Immature natural killer cell (primary cell): ENCODE measurements at places on chromosomes 12 and 14. TPM values are rescaled to one million over a fixed set of nuclear protein-coding genes. Genes with fewer than 3 reads are reported as not detected.

GRCh38 chr14:22096514-22096895 lies 422.9 kb upstream of the OR4E1 start:
- no peak for DNase-seq

- DNase-seq, result no peak
These were observed 159.6 kb downstream of the KCNA5 start for GRCh38 chr12:5203274-5203673.

DNA sequence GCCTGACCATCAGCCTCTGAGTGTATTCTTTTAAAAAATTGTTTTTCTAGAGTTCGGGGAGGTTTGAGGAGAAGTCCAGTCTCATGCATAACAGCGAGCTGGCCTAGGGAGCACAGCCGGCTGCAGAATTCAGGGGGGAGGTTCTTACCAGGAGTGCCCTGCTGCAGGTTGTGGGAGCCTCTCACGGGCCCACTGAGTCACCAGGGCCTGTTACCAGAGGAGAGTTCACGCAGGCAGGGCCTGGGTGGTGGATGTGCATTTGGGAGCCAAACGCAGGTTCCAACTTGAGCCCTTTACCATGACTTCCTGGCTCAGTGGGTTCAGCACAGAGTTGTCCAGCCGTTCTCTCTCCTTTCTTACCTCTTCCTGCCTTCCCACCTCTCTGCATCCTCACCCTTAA lies 14.4 kb downstream of the CD9 start:
- DNase-seq, result no peak

DNA sequence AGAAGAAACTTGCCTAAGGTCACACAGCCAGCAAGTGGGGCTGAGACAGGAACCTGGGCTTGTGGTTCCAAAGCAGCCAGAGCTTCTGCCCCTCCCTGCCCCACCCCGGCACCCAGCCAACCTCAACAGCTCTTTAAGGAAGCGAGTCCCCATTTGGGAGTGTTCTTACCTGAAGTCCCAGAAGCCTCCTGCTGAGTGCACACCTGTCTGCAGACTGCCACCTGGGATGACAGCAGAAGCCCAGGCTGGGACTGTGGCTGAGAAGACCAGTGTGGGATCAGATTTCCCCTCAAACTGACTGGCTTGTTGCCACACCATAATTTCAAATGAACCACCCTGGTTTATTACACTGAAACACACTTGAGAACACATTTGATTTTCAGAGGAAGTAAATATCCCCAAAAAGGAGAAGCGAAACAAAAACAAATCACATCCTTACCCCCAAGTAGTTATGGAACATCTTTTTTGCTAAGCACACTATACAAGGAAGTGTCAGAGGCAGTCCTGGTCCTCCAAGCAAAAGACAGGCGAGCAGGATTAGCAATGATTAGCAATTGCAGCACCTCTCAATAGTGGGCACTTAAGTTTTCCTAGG lies 6.3 kb upstream of the RIN3 start:
- no peak for DNase-seq

DNA sequence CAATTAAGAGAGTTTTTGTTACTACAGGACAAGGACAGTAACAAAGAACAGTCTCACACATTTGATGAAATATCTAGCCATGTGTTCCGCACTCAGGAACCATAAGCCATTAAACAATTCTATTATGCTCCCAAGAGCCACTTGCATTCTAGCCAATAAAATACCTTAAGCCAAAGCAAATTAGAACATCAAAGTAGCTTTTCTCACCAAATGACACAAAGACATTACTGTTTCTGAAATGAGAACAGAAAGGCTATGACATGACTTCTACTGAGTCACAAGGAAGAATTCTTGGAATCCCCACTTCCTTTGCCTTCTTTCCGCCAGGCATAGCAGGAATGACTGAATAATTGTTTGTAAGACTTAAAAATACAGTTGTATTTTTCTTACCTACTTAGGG lies 445.8 kb downstream of the ATP23 start:
- no peak for DNase-seq

- no peak for DNase-seq
These were observed 53.9 kb downstream of the DAD1 start for GRCh38 chr14:22535126-22535525.

DNA sequence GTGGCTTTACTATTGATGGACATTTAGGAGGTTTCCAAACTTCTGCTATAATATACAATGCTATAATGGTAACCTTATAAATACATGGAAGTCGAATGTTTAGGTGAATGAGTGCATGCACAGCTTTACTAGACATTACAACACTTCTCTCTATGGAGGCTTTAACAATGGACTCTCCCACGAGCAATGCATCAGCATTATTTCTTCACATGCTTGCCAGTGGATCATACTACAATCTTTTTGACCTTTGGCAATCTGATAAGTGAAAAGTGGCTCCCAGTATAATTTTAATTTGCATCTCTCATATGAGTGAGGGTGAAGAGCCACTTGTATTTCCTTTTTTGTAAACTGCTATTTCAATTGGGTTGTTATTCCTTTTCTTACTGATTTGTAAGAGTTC lies 18.2 kb downstream of the RDH12 start:
- no peak for DNase-seq

The PLBD2 gene
- polyA plus RNA-seq, result 4.8 TPM

The WSCD2 gene
- polyA plus RNA-seq, result not detected

The RNASE7 gene
- not detected for polyA plus RNA-seq

The TTC6 gene
- not detected for polyA plus RNA-seq
